SHP77 treated with DMSO at 0.1 percent for 48 hours (cell line): ENCODE measurements at places on chromosomes 2 and 18.

DNA sequence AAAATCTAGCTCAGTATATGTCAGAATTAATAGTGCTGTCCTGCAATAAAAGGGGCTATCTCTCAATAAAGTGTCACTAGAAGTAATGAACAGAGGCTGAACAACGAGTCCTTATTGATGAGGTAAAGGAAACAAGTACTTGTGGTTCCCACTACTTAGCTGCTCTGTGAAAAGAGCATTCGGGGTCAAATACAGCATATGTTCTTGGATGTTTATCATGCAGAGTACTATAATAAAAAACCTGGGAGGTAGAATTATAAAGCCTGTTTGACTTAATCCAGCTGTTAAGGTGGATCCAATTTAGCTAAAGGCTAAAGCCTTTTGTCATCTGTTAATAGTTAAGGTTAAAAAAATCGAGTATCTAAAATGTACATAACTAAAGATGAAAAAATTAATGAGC, 32.4 kb downstream of the SLC35F5 start:
- DNase-seq, result no peak

DNA sequence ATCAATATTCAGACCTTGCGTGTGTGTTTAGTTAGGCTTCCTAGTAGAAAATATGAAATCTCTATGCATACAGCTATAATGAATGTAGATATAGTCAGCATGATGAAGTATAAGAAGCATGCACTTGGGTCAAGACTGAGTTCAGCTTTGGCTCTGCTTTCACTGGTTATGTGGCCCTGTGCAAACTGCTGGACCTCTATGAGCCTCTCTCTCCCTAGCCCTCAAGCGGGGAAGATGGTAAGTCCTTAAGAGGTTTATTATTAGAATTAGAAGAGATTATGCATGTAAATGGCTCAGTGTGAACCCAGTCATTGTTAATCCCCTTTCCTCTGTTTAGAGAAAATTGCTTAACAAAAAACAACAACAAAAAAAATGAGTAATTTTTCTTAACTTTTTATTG, 178.8 kb upstream of the NXPH2 start:
- DNase-seq, result no peak

GRCh38 chr2:5695654-5696403, 3.6 kb downstream of the SOX11 start:
- DNase-seq, result peak; percentile 49

- DNase-seq, result no peak
These were observed 485.4 kb downstream of the PARD3B start for GRCh38 chr2:205030695-205031094.

- DNase-seq, result no peak
These were observed 242.1 kb upstream of the RGPD4 start for GRCh38 chr2:107584577-107584976.

GRCh38 chr2:235025800-235026536, 74.2 kb downstream of the SH3BP4 start:
- no peak for DNase-seq

- no peak for DNase-seq
These were observed 70.6 kb upstream of the CTDP1 start for GRCh38 chr18:79608999-79609461.

- DNase-seq, result peak; percentile 74
These were observed 316.1 kb upstream of the MYT1L start for GRCh38 chr2:2647141-2647541.

DNA sequence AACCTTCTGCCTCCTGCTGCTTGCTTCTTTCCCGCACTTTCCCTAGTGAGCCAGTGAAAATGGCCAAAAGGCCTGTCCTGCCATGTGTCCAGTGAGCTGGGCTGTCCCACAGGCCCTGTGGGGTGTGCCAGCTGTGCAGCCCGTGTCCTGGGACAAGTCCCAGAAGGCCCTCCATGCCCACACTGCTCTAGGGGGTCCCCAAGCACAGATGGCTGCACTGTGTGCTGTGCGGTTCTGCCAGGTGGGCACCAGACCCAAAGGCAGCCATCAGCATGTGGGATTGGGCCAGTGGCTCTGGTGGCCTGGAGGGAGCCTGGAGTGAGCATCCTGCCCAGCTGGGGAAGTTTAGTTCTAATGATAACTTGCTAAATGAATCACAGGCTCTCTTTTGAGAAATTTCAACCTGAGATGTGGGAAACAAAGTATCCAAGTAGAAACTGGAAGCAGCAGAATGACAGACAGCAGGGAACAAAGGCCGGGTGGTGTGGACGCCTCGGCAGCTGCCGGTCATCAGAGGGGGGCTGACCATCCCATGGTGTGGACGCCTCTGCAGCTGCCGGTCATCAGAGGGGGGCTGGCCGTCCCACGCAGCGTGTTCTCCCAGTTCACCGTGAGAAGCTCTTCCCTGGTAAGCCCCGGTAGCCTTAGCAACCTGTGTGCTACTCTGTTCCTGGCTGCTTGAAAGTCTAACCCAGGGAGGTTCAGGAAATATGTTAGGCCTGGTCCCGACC, 9.9 kb upstream of the CNDP2 start:
- DNase-seq, result no peak

DNA sequence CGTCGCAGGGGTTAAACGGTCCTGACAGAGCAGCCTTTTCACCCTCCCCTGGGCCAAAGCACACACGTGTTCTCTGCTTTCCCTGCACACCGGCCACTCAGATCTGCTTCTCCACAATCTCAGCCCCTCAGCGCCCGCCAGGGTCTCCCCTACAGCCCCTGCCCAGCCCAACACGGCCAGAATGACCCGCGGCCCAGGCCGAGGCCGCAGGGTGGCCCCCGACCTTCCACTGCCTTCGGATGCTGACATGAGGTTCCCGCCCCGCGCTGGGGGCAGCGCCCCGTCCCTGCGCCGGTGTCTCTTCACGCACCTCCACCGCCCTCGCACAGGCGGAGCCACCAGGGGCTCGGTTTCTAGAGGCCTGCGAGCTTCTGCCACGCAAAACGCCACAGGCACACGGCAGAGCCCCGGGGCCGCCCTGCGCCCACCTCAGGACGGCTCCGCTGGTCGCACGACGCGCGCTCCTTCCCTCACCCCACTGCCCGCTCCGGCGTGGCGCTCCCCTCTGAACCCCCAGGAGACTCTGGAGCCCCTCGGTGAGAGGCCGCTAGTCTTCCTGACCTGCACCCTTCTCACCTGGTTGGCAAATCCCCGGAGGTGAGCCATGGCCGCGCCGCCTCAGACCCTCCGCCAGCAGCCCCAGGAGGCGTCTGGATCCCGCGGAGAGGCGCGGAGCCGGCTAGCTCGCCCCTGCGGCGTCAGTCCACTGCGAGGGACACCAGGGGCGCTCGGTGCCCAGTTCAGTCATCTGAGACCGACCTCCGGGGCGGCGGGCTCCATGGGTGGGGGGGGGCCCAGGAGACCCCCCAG, 749 bp downstream of the STK25 start:
- DNase-seq, result no peak

DNA sequence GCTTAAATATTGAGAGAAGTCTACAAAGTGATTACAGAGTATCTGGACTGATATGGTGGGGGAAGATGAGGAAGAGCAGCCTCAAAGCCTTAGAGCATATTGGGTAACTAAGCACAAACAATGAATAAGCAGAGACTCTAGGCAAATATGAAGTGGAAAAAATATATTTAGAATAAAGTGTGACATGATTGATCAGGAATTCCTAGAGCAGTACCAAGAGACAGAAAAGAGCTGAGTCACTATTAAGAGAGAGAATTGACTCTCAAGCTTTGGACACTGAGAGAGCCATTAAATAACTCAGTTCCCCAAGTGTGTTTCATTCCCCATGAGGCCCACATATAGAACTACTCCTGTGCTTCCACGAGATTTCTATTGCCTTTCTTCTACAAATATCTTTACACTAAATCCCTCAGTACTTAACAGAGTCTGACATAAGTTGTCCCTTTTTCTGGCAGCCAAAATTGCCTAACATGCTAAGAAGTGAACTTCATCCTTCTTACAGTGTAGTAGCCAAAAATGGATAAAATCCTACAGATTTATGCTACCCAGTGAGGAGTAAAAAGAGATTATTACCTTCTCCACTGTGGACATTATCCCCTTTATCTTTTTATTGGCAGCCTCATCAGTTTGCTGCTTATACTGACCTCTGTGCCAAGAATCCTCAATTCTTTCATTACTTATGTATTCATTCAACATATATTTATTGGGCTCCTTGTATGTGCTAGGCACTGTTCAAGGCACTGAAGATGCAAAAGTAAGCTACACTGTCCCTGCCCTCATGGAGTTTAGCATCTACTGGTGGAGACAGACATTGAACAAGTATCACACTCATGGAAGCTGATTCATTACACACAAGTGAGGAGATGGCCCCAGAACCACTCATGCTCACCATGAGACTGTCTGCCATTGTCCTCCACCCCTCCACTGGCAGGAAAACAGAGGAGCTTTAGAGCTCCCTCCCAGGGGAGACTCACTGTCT, 45.4 kb downstream of the SLC40A1 start:
- DNase-seq, result no peak

DNA sequence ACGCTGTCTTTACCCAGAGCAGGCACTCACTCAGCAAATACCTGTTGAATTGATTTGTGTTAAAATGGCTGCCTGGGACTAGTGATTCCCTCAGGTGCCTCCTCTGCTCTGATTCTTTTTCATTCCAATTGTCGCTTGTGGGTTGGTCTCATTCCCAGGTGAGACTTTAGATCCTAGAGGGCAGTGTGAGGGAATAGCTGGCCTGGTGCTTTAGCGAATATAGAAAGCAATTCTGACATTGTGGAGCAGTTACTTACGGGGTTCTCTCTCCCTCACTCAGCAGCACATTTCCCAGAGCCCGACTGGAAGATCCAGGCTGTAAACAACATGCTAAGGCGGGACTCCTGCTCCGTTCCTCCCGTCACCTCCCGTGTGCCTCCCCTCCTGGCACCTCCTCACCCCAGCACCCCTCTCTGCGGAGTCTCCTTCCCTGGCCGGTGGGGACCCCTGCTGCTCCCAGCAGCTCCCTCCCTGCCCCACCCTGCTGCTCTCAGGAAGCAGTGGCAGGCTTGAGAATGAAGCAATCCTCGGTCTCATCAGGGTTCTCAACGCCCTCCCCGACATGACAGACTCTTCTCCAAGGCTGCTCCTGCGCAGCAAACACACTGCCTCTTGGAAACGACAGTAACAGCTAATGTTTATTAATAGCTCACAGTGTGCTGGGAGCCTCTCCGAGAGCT, 26.9 kb downstream of the CELF4 start:
- DNase-seq, result no peak

DNA sequence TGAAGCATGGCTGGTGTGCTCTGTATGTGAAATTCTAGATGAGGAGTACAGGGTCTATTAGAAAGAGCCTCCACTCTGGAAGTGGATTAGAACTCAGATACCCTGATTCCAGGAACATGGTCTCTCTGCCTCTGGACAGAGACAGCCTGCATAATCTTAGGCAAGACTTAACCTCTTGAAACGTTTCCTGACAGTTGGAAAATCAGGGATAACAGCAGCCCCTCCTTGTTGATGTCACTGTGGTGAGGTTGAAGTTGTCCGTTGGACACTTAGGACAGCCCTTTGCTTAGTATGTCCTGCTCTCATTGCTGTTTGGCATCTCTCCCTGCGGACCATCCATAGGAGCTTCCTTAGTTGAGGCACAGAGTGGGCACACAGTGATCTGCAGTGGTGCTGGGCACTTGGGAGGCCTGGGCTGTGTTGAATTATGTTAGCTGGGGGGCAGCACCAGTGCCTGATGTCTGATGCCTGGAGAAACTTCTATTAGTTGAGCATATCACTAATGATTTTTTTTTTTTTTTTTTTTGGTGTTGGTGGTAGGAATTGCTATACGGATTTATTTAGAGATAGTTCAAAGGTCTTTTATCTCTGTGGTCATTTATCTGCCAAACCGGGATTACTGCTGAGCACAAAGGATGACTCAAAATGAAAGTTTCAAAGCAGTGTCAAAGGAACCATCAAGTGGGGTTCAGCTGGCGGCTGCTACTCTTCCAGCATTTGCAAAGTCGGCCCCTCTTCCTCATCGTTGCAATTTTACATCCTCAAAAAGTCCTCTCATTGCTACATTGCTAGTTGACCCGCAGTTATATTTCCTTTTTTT, 28.8 kb downstream of the SETBP1 start:
- no peak for DNase-seq

- no peak for DNase-seq
These were observed 277.2 kb downstream of the BCL2 start for GRCh38 chr18:63042351-63042750.

GRCh38 chr2:214401580-214401979, 9.3 kb upstream of the VWC2L start:
- DNase-seq, result no peak

GRCh38 chr18:65527879-65528633, 222.8 kb upstream of the CDH7 start:
- no peak for DNase-seq

GRCh38 chr2:180056367-180057118, 49.4 kb upstream of the CWC22 start:
- no peak for DNase-seq

GRCh38 chr2:197167608-197168314, 142.8 kb downstream of the ANKRD44 start:
- DNase-seq, result no peak

GRCh38 chr2:43057742-43058725, 168.4 kb downstream of the ZFP36L2 start:
- no peak for DNase-seq

DNA sequence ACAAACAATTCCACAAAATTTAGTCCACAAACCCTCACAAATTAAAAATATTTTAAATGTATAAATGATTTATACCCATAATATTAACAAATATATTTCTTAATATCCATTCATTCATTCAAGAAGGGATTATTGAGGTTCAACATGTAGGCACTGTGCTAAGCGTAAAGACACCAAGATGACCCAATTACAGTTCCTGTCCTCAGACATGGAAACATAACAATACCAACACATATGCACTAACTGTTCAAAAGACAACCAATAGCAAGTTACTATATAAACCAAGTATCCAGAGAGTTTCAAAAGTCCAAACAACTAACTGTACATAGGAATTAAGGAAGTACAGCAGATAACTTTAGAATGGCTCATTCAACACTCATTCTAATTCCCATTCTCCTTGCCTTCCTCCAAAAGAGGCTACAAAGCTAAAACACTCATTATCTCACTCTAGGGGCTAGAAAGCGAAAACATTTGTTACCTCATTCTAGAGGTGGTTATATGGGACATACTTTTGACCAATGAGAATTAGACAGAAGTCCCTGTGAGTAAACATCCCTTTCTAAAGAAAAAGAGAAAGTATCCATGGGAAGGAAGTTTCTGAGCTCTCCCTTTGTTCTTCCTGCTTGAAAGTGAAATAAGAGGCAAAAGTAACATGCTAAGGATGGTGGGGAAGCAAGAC, 292.4 kb downstream of the ZEB2 start:
- DNase-seq, result no peak

DNA sequence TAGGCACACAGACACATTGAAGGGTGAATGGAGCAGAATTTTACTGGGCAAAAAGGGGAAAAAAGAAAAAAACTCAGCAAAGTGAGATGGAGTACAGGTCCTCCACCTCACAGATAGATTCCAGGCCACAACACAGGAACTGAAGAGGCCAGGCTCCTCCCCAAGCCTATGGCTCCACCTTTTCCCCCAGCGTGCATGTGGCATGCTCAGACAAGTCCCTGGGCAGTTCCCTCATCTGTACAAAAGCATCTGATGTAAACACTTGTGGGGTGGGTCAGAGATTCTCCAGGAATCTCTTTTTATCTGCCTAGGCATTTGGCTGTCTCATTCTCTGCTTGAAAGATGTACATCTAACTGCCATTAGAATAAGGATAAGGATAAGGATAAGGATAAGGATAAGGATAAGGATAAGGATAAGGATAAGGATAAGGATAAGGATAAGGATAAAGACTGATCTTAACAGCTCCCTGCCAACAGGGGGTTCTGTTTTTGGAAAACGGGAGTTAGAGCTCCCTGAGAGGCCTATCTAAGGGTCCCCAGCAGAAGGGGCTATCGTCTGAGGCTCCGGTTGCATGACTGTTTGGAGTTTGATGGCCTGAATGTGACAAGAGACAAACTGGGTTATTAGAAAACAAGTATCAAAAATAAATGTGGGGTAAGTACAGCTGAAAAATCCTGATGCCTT, 17.2 kb upstream of the ASXL3 start:
- DNase-seq, result peak; percentile 41
